ENCODE measurements at places on chromosomes 13 and 19. TPM values are rescaled to one million over a fixed set of nuclear protein-coding genes. Genes with fewer than 3 reads are reported as not detected.

DNA sequence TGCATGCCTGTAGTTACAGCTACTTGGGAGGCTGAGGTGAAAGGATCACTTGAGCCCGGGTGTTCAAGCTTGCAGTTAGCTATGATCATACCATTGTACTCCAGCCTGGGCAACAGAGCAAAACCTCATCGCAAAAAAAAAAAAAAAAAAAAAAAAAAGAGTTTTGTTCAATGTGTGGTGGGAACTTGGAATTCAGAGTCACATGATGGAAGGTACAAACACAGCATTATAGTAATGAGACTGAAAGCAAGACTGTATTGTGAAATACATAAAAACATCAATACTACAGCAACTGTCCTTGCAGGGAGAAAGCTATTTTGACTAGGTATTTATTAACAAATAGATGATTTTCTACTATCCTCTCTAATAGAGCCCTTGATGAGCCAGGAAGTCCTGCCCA, 393.2 kb downstream of the DLEU7 start:
- no peak overlapping the region for H3K27ac ChIP-seq
- DNase-seq: no peak
- no peaks in the 10 kb centered on the region for H3K36me3 ChIP-seq
- no peak overlapping the region for H3K4me3 ChIP-seq
- H3K4me1 ChIP-seq: peaks cover 16% of the 10 kb centered on the region

- no peak overlapping the region for H3K27ac ChIP-seq
- DNase-seq: no peak
- H3K36me3 ChIP-seq: peaks cover 48% of the 10 kb centered on the region
- peak overlapping the region; percentile 51 for H3K4me3 ChIP-seq
- H3K4me1 ChIP-seq: peaks cover 10% of the 10 kb centered on the region
Measured at GRCh38 chr19:12546903-12547302, 4.4 kb downstream of the ZNF564 start.

GRCh38 chr19:54256250-54257115, 590 bp downstream of the LILRB5 start:
- no peak overlapping the region for H3K27ac ChIP-seq
- H3K4me3 ChIP-seq: no peak overlapping the region
- H3K36me3 ChIP-seq: no peaks in the 10 kb centered on the region
- no peaks in the 10 kb centered on the region for H3K4me1 ChIP-seq

The VSTM2B gene
- not detected for total RNA-seq

The CDX2 gene
- 31.8 TPM for total RNA-seq

DNA sequence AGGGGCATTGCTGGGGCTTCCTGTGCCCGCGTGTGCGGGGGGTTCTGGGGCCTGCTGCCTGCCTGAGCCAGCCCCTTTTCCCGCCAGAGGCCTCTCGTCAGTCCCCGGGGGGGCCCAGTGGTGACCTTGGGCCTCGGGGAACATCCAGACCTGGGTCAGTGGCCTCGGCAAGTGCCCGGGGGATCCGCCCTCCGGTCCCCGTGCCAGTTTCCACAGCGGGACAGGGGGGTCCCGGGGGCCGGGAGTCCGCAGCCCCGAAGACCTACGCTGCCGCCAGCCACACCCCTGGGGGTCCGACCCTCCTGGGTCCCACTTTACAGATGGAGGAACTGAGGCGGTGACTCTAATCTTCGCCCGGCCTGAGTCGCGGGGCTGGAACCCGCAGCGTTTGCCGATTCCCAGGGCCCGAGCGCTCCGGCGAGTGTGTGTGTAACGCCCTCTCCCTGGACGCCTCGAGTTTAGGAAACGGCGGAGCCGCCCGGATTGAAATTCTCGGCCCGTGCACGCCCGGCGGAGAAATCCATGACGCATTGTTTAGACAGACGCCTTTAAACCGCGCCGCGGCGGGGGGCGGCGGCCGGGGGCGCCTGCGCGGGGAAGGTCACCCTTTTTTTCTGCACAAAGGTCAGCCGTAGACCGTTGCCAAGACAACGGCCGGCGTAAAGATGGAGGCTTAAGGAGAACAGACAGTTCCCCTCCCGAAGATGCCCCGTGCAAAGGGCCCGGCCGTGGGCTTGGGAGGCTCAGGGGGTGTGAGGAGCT, 39.3 kb downstream of the EFNA2 start:
- H3K27ac ChIP-seq: no peak overlapping the region
- H3K27me3 ChIP-seq: peaks cover 4% of the 10 kb centered on the region
- no peaks in the 10 kb centered on the region for H3K36me3 ChIP-seq
- DNase-seq: no peak
- no peak overlapping the region for H3K4me3 ChIP-seq
- H3K4me1 ChIP-seq: peaks cover 3% of the 10 kb centered on the region

DNA sequence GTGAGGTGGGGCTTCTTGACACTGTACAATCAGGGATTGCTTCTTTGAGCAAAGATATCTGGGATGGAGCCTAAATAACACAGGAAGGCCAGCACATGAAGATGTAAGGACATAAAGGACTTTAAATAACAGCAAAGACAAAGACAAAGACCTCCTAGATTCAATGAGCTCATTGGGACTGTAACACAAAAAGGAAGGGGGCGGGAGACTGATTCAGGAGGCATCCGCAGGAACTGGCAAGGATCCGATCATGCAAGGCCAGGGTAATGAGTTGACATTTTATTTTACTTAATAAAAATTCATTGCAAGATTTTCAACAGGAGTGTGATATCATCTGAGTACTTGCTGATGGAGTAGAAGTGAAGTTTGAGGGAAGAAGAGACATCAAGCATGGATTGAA, 121.5 kb downstream of the LHFPL6 start:
- no peak overlapping the region for H3K4me3 ChIP-seq
- H3K36me3 ChIP-seq: no peaks in the 10 kb centered on the region
- peaks cover 4% of the 10 kb centered on the region for H3K4me1 ChIP-seq
- no peaks in the 10 kb centered on the region for H3K27me3 ChIP-seq
- DNase-seq: no peak

- no peak for DNase-seq
- no peaks in the 10 kb centered on the region for H3K4me1 ChIP-seq
- no peaks in the 10 kb centered on the region for H3K27me3 ChIP-seq
- no peak overlapping the region for H3K27ac ChIP-seq
- no peaks in the 10 kb centered on the region for H3K36me3 ChIP-seq
- H3K4me3 ChIP-seq: no peak overlapping the region
Measured at GRCh38 chr13:69585656-69586055, 522.0 kb upstream of the ATXN8OS start.

The LRFN3 gene
- total RNA-seq: 17.3 TPM

Data from type B pancreatic cell (in vitro differentiated cells).